NCI-H1105 (cell line): ENCODE measurements at places on chromosomes 2 and 18.

DNA sequence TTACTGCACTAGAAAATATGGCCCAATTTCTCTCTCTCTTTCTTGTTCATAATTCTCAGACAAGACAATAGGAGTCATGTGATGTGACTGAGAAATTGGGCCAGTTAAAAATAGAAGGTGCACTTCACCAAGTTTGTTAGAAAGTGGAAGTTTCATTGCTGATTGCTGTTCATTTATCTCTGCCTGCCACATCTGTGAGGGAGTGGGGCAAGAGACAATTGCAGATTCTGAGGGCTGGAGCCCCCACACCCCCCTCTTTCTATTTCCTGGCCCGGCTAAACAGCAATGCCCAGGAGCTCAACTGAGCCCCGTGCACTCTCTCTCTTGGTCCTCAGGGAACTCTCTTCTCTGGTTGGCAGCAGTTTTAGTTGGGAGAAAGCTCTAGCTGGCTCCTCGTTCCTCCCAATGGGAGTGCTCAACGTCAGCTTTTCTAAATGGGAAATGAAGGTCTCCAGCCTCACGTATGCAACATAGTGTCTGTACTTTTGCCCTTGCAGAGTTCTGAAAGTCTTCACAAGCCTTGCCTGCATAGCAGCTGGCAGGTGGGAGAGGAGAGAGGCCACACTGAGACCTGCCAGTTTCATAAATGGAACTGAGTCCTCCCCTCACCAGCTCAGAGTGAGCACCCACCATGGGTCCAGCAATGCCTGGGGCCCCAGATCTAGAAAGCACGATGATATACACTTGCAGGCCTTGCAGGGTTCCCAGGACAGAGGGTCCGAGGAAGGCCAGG lies 115.7 kb downstream of the MYCN start:
- no peak for DNase-seq

- DNase-seq = no peak
Measured at GRCh38 chr2:24874035-24874434, 46.0 kb downstream of the ADCY3 start.

DNA sequence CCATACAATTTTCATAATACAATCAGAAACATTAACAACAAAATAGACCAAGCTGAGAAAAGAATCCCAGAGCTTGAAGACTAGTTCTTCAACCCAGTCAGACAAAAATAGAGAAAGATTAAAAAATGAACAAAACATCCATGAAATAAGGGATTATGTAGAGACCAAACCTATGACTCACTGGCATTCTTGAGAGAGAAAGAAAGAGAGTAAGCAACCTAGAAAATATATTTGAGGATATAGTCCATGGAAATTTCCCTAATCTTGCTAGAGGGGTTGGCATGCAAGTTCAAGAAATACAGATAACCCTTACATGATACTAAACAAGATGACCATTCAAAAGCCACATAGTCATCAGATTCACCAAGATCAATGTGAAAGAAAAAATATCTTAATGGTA lies 281.7 kb downstream of the CCDC85A start:
- DNase-seq = no peak

DNA sequence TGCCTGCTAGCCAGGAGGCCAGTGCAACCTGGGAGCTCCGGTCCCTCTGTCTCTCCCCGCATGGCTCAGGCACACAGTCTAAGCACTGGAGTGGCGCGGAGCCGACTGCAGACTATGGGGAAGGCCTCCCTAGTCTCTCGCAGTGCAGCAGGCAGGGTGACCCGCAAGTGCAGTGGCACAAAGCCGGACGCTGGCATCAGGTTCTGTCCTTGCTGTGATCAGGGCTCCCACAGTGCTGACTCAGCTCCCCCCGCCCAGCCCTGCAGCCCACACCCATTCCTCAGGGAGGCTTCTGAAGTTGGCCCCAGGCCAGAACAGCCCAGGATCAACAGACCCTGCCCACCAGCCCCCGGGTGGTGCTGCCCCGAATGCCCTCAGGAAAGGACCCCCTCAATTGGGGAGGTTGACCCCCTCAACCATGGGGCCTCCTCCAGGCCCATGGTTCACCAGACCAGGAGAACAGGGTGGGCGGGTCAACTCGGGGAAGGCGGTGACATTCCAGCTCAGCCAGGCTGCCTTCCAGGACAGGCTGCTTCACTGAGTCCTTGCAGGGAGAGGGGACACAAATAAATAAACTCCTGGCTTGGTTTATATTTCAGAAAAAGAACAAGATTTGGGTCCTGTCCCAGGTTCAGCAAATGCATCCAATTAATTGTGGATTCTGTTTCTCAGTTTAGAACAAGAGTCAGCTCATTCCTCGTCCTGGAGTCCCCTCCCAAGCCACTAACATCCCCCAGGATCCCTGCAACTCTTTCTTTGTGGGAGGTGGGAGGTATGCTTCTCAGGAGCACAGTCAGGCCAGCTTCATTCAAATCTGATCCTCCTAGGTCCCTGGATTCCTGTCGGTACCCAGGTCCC lies 12.2 kb downstream of the BIN1 start:
- no peak for DNase-seq

GRCh38 chr2:208415255-208415654 lies 8.7 kb downstream of the PTH2R start:
- DNase-seq = no peak

GRCh38 chr2:206432193-206433082 lies 10.9 kb upstream of the ADAM23 start:
- DNase-seq = no peak
